ENCODE measurements at places on chromosomes 6 and 20. TPM values are rescaled to one million over a fixed set of nuclear protein-coding genes. Genes with fewer than 3 reads are reported as not detected.

DNA sequence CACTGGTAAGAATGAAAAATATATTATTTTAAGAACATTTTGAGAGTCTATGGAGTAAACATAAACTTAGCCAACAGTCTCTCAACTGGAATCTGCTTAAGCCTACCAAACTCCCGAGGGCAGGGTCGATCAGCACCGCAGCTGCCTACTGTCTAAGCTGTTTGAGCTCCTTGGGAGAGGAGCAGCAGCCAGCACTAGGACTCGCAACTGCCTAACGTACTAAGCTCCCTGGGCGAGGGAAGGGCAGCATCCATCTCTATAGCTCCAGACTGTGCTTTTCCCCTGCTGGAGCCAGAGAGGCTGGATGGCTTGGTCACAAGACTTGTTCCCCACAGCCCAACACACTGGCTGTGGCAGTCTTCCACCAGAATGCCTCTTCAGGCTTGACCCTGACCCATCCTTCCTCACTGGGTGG, 96.4 kb downstream of the MOXD1 start:
- DNase-seq = no peak

DNA sequence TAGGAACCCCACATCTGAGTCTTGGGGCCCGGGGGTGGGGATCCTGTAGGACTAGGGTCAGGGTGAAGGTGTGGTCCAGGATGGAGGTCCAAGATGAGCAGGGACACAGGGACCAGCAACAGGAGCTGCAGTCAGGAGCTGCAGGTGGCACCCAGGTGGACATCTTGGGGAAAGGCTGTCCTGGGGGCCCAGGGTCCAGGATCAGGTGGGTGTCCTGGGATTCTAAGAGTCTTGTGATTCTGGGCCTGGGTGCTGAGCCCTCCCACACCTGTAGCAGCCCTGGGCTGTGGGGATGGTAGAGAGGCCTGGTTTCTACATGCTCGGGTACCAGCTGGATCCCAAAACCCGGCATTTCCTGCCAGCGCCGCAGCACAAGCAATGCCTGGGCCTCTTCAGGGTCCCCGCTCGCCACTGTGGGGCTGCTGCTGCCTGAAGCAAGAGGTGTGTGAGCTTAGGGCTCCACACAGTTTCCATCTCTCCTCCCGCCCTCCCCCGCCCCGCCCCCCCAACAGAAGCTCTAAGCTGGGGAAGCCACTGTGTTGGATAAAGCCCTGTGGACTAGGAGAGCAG, 20.7 kb downstream of the ERGIC3 start:
- no peak for DNase-seq

DNA sequence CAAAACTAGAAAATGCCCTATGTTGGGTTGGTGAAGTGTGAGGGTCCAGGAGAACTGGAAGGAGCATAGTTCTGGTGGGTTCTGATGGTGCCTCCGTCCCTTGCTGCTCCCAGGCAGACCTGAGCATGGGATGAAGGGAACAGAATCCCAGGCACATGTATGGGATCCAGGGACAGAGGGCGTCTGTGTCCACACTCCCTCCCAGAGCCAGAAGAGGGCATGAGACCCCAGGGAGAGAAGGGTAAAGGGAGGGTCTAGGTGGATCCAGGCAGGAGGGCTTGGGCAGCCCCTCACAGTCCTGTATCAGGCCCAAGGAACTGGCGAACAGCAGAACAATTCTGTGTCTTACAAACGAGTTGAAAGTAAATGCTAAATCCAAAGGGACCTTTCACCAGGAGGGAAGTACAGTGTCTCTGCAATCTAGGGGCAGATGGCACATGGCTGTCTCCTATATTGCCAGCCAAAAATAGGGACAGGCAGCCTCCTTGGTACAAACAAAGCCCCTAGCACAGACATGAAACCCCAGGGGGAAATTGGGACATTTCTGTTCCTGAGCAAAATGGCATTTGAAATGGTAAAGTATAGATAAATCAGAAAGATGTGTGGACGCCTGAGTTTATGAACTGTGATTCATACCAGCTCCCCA, 2.5 kb upstream of the BPIFA1 start:
- no peak for DNase-seq

DNA sequence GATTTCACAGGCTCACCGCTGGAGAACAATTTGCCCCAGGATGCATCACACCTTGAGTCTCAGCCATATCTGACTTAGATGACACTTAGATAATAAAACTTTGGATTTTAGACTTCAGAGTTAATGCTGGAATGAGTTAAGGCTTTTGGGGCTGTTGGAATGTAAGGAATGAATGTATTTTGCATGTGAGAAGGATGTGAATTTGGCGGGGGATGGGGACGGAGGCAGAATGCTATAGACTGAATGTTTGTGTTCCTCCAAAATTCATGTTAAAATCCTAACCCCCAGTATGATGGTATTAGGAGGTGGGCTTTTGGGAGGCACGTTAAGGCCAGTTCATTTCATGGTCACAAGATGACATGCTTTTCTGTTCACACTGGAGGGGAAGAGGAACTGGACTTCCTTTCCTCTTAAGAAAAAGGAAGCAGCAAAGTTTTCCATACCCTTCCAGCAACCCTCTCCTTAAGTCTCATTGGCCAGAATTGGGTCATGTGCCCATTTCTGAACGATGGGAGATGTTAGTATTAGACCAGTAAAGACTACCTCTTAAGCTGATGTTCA, 5.8 kb upstream of the SRXN1 start:
- no peak for DNase-seq

GRCh38 chr6:25630508-25631278, 21.3 kb upstream of the SCGN start:
- DNase-seq = no peak

GRCh38 chr20:51797357-51798025, 4.8 kb downstream of the SALL4 start:
- DNase-seq = no peak

DNA sequence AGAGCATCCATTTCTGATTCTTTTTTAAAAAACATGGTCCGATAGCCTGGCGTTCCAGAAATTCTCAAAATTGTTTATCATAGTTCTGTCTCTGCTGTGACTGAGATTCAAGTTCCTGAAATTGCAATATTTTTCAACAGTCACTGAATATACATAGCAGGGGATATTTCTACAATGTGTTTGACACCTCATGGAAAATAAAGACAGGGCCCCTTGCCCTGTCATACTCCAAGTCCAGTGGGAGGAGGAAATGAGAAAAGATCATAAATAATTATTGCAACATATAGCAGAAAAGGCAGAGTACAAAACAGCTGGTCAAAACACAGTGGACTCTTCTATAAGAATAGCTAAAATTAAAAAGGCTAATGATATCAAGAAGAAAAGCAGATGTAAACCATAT, 234.8 kb upstream of the SPTLC3 start:
- no peak for DNase-seq

- no peak for DNase-seq
Measured at GRCh38 chr6:31129130-31129529, 8.9 kb upstream of the CDSN start.

DNA sequence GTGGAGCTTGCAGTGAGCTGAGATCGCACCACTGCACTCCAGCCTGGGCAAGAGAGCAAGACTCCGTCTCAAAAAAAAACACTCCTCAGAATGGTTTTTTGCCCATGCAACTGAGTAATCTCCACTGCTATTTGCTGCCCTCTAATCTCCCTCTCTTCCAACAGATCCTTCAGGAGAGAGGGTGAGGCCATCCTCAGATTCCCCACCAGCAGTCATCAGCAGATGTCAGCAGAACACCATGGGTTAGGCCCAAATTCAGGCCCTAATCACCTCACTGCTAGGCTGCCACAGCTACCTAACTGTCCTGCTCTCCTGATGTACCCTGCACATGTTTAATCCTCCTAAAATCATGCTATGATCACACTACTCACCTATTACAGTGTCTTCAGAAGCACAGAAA, 63.2 kb upstream of the BEND6 start:
- no peak for DNase-seq

DNA sequence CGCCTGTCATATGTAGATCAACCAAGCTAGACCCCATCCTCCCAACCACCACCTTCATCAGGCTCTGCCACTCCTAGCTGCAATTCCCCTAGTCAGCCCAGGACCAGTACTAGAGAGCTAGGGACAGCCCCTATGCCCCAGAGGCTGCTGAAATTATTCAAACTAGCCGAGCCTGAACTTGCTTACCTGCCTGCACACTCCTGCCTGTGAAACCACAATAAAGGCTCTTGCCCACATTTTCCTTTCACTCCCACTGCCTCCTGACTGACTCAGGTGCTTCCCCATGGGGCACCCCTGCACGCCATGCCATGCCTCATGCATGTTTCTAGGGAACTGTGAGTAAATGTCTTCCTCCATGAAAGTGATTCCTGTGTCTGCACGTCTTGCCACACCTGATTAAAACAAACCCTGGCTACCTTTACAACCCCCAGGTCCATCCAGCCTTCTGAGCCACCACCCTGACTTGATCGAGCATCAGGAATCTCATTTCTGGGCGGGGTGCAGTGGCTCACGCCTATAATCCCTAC, 66.5 kb upstream of the IER3 start:
- no peak for DNase-seq

- no peak for DNase-seq
Measured at GRCh38 chr6:138651491-138651890, 122.1 kb upstream of the CCDC28A start.

DNA sequence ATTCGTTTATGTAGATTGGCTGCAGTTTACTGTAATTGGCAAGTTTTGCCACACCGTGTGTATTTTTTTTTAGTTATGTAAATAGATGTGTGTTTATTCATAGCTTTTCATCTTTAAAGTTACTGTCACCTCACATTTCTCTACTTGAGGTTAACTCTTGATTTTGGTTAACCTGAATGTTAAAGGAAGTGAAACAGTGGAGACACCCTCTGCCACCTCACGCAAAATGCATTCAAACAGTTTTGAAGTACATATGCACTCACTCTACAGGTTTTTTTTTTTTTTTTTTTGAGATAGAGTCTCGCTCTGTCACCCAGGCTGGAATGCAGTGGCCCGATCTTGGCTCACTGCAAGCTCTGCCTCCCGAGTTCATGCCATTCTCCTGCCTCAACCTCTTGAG, 17.7 kb downstream of the OR2A4 start:
- DNase-seq = no peak

GRCh38 chr6:170209354-170210025, 81.4 kb downstream of the DLL1 start:
- no peak for DNase-seq

The C6orf15 gene
- not detected for total RNA-seq

The DDX27 gene
- total RNA-seq = 46.0 TPM
